A549 treated with GW870086 at 1 μM for 4 hours (cell line): ENCODE measurements at places on chromosomes 6 and 20. TPM values are rescaled to one million over a fixed set of nuclear protein-coding genes. Genes with fewer than 3 reads are reported as not detected.

The ADGRF1 gene
- total RNA-seq, result 0.08 TPM in 1 of 5 replicates, not detected in the others

The MARCKS gene
- 11.0 to 19.6 TPM (median 17.1 TPM) in 5 replicates for total RNA-seq

The ACSS1 gene
- total RNA-seq, result 10.3 to 14.6 TPM (median 14.0 TPM) in 5 replicates

The MAVS gene
- total RNA-seq, result 17.4 to 24.6 TPM (median 23.0 TPM) in 5 replicates

The SERINC1 gene
- total RNA-seq, result 61.0 to 88.1 TPM (median 83.1 TPM) in 5 replicates

The CTSA gene
- 93.0 to 122 TPM (median 112 TPM) in 5 replicates for total RNA-seq

The MCCD1 gene
- total RNA-seq, result not detected in 5 replicates
